ENCODE measurements at places on chromosomes 1 and 21. TPM values are rescaled to one million over a fixed set of nuclear protein-coding genes. Genes with fewer than 3 reads are reported as not detected.

The DEPDC1 gene
- 0.10 TPM for polyA plus RNA-seq

DNA sequence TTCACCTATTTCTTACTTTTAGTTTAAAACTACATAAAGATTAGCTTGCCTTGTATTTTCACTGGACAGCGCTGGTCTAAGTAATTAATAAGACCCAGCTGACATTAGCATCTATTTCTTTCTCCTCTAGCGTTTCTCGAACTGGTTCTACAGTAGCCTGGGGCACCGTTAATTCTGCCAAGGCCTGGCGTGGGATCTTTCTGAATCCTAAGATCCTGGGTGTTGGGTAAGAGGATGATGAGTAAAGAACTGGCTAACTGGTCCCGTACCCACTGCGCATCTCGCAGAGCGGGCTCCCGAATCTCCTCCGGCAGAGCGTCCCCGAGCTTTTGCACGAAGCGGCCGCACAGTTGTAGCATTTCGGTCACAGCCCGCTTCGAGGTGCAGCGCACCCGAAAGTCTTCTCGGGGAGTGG is 309 bp downstream of the NSL1 start:
- DNase-seq, result no peak

GRCh38 chr1:26602378-26602959 is 72.9 kb downstream of the RPS6KA1 start:
- DNase-seq, result peak; percentile 67

The AXDND1 gene
- 0.20 TPM for polyA plus RNA-seq

DNA sequence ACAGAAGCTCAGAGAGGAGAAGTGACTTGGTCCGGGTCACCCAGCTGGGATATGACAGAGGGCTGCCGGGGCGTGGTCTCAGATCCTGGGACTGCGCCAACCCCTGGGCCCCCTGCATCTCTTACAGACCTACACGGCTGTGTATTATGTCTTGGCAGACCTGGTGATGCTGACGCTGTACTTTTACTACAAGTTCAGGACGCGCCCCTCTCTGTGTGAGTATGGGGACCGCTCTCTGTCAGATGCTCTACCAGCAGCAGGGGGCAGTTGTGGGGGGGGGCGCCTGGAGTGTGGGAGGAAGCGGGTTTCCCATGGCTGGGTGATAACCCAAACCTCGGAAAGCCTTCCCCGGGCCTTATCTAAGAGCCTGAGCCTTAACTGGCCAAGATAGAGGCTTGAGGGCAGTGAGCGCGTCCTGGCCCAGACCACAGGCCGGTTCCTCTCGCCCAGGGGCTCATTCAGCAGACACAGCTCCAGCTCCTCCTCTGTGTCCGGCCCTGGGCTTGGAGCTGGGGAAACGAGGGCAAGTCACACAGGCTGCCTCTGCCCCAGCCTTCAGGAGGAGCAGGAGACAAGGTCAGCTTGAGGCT is 13.3 kb downstream of the SLC66A1 start:
- no peak for DNase-seq

The RHCE gene
- polyA plus RNA-seq, result 0.19 TPM

GRCh38 chr21:41024746-41025254 is 143.2 kb upstream of the BACE2 start:
- no peak for DNase-seq

The SLC35D1 gene
- polyA plus RNA-seq, result 6.0 TPM

The OPRD1 gene
- polyA plus RNA-seq, result not detected

The LRRC71 gene
- polyA plus RNA-seq, result not detected

- no peak for DNase-seq
Measured at GRCh38 chr1:63669151-63669961, 76.1 kb downstream of the PGM1 start.

DNA sequence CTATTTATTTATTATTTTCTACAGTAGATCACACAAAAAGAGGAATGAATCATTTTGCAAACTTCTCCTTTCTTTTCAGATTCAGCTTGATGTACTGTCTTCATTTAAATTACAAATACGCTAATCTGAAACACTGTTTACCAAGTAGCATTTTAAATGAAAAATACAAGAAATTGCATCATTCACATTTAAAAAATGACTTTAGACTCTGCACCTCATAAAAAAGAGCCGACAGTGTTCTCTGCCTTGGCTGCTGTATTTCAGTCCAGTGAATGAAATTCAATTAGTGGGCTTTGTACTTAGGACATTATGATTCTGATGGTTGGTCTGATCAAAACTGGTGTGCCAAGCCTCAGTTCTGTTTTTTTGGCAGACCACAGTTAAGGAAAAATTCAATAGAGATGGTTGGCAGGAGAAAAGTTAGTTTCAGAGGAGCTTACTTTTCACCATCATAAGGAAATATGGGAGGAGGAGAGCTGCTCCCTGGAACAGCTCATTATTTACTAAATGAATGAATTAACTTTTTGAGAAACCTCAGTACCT is 222.4 kb upstream of the ESRRG start:
- no peak for DNase-seq

- DNase-seq, result no peak
Measured at GRCh38 chr1:54163573-54163972, 10.8 kb upstream of the CDCP2 start.

The MX1 gene
- 20.4 TPM for polyA plus RNA-seq

The HSD3B1 gene
- polyA plus RNA-seq, result not detected

The CYP4A22 gene
- not detected for polyA plus RNA-seq

DNA sequence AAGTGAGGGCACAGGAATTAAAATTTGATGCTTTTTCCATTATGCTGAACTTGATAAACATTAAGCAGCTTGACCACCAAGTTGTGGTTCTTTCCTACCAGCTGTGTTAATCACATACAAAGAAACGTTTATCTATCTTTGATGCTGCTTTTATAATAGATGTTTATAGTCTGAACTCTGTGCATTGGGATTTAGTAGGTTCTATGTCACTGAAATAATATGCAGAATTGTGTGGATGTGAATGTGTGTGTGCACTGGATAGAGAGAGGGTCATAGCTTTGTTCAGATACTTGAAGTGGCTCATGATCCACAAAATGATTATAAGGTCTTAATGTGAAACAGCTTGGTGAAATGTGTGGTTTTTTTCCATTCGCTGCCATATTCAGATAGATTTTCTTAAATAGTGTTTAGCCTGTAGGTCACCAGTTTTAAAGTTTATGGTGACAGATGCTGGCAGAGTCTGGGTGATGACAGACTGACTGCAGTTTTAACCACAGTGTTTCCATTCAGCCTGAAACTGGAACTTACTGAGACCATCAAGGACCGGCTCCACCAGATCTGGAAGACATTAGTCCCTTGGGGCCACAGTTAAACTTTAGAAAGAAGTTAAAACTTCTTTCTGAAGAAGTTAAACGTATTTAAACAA is 10.2 kb downstream of the DDI2 start:
- no peak for DNase-seq

DNA sequence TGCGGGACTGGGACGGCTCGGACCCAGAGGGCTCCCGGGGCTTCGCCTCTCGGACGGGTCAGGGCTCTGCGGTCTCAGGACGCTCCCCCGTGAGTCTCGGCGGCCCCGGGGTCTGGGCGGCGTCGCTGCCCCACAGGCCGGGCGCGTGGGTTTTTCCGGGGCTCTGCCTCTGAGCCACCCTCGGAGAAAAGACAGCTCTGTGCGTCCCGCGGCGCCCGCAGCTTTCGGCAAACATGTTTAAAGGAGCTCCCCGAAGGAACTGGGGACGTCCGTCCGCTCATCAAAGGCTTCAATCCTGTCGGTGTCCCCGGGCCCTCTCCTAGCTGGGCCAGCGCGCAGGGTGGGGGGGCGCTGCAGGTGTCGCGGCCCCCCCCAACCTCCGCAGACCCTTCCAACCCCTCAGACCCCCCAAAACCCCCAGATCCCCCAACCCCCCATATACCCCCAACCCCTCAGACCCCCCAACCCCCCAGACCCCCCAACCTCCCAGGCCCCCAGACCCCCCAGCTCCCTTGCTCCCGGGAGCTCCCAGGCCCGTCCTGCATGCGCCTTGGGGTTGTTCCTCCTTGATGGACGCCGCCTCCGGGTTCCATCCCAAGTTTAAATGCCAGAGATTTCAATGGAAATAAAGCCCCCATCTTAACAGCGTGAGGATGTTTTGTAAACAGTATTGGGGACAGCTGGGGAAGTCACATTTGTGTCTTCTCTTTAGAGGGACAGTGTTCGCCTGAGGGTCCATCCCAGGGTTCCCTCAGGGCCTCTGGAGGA is 996 bp upstream of the C1orf159 start:
- DNase-seq, result no peak

The HMGCS2 gene
- polyA plus RNA-seq, result 11.7 TPM
